ENCODE measurements at places on chromosomes 1 and 21.

GRCh38 chr1:7266561-7266960, 481.3 kb downstream of the CAMTA1 start:
- no peak for DNase-seq

DNA sequence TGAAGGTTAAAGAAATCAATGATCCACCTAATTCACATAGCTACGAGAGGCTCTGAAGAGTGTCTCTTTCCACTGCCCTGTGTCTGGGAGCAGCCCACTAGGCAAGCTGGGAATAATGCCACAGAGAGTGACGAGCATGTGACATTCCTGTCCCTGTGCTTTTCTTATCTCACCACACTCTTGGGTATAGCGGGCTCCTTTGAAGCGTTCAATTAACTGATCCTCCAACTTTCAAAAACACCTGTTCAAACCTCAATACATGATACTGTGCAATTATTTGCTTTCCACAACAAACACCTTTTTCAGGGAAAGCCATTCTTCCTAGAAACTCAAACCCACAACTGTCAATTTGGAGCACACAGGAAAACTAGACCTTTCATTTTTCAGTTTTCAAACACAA, 43.4 kb downstream of the PLPP3 start:
- DNase-seq: no peak

- DNase-seq: peak; percentile 6
Measured at GRCh38 chr1:119784191-119784781, 15.6 kb upstream of the HMGCS2 start.

DNA sequence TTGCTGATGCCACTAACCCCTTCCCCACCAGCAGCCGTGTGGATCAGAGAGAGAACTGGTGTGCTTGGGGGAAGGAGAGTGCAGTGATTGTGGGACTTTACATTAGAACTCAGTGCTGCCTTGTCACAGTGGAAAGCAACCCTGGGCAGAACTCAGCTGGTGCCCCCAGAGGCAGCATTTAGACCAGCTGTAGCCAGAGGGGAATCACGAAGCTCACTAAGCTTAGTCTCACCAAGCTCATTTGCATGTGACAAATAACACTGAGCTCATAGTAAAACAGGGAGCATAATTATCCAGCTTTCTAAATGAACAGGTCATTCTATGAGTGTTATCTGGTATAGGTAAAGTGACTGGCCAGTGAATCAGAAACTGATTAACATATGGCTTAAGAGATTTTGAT, 9.8 kb upstream of the SMAP2 start:
- DNase-seq: no peak

- DNase-seq: no peak
Measured at GRCh38 chr21:44996501-44996921, 56.7 kb downstream of the SLX9 start.

GRCh38 chr1:29810121-29811120, 574.1 kb downstream of the PTPRU start:
- no peak for DNase-seq

GRCh38 chr1:26993237-26994019, at the start of gene TRNP1:
TRNP1 (plus strand) TSS chr1:26993692; CDS start chr1:26993787, 95 bp downstream.
- peak; percentile 70 for DNase-seq

GRCh38 chr21:18951271-18952038, 547.9 kb upstream of the TMPRSS15 start:
- no peak for DNase-seq

DNA sequence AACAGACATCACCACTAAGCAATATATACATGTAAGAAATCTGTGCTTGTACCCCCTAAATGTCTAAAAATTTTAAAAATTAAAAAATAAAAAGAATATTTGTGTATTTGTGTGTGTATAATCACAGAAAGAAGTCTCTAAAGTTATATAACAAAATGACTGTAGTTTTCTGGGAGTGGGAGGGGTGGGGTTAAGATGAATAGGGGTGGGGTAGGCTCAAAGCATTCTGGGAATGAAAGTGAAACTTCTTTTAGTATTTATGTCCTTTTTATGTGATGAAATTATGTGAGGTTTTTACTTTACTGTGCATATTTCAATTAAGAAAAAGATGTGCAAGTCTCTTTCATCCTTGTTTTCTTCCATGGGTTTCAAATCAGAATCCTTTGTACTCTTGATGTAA, 65.3 kb downstream of the FASLG start:
- DNase-seq: no peak

DNA sequence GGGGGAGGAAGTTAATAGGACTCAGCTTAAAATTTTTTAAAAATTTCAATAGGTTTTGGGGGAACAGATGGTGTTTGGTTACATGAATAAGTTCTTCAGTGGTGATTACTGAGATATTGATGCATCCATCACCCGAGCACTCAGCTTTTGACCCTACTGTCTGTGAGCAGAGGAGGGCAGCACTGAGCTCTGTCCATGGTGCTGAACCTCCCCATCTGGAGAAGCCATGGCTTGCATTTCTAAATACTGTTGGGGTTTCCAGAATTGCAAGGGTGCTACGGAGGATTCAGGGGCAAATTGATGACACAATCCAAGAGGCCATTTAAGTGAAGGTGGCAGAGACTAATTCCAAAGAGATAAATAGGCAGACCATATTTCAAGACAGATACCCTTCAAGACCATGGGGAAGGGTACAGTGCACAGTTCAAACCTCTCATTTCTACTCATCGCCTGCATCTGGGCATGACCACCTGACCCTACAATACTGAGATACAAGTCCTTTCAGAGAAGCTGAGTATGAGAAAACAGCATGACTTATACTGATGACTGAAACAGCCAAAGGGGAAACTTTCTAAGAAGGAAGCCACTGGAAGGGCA, 17.2 kb downstream of the SYT2 start:
- DNase-seq: peak; percentile 72

GRCh38 chr1:41924911-41925310, 6.2 kb upstream of the HIVEP3 start:
- DNase-seq: no peak

DNA sequence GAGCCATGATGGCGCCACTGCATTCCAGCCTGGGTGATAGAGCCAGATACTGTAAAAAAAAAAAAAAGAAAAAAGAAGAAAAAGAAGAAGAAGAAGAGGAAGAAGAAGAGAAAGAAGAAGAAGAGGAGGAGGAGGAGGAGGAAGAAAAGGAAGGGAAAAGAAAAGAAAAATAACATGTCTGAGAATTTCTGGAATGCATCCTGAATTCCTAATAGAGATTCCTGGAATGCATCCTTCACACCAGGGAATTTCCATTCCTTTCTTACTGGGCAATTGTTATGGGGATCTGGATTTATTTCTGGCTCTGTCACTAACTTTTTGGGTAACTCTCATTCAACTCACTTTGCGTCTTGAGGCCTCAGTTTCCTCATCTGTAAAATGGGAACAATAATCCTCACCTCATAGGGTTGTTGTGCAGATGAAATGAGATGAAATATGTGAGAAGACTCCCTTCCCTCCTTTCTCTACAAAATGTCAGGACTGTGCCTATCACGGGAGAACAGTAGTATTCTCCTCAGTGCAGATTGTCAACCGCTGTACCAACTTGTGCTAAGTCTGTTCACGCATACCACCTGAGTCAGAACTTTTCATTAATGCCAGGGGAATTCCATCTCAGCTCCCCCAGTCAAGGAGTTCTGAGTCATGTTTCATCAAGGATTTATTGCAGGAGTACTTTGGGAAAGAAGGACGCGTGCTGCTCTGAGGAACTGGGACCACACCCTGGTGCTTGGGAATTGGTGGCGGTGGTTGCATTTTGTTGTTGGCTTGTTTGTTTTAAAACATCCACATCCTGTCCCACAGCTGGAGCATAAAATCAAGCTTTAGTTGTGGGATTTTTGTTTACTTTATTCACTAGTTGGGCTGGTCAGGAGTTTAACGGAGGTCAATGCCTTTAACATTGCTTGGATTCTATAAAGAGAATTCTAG, 42.4 kb upstream of the ROR1 start:
- no peak for DNase-seq

- DNase-seq: no peak
Measured at GRCh38 chr1:221286399-221286798, 407.2 kb downstream of the HLX start.

All from CD14-positive monocyte (primary cell).